ENCODE measurements at places on chromosomes 2 and 18.

- DNase-seq: no peak
Measured at GRCh38 chr2:230924470-230925341, at the start of gene GPR55. TSS of gene GPR55 (minus strand) at chr2:230925242. CDS start at chr2:230910962, 14,280 bp downstream.

DNA sequence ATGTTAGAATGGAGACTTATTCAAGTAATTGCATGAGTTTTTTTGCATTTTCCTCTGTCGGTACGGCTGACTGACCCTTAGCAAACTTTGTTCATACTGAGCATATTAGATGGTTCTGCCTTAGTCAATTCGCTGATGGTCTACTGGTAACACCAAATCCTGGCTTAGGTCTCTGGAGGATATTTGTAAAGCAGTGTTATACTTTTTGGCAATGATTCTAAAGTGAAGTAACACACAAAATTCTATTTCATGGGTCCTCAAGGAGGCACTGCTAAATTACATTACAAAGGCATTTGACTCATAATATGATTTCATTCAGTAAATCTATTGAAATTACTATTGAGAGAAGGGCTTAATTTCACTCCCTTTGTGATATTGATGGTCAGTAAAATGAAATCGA, 246.8 kb upstream of the RASGRP3 start:
- DNase-seq: no peak

GRCh38 chr2:188318161-188318749, 26.6 kb downstream of the GULP1 start:
- DNase-seq: no peak

- no peak for DNase-seq
Measured at GRCh38 chr18:79588636-79589481, 90.7 kb upstream of the CTDP1 start.

- DNase-seq: no peak
Measured at GRCh38 chr2:183998797-183999190, 599.5 kb upstream of the ZNF804A start.

GRCh38 chr2:98347298-98348065, 1.2 kb downstream of the CNGA3 start:
- no peak for DNase-seq

GRCh38 chr2:189157456-189157855, 22.1 kb downstream of the COL5A2 start:
- DNase-seq: no peak

GRCh38 chr2:190656301-190656700, 7.4 kb downstream of the NAB1 start:
- DNase-seq: no peak

GRCh38 chr2:64328415-64328722, 125.6 kb upstream of the LGALSL start:
- no peak for DNase-seq

- DNase-seq: no peak
Measured at GRCh38 chr2:124514236-124514635, 489.1 kb downstream of the CNTNAP5 start.

DNA sequence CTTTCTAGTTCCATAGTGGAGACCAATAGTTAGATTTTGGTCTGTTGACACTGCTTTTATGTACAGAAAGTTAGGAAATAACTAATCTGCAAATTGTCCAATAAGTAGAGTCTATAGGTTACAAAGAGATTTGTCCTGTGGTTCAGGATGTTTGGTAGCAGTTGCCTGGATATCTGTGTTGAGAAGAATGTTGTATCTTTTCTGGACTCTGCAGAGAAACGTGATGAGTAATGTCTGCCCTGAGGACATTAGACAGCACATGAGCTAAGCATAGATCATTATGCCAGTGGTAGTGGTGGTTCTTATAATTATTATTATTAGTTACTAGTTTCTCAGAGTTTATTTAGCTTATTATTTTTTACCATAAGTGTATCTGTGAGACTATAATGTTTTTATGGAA, 65.8 kb downstream of the ANKRD62 start:
- DNase-seq: no peak

DNA sequence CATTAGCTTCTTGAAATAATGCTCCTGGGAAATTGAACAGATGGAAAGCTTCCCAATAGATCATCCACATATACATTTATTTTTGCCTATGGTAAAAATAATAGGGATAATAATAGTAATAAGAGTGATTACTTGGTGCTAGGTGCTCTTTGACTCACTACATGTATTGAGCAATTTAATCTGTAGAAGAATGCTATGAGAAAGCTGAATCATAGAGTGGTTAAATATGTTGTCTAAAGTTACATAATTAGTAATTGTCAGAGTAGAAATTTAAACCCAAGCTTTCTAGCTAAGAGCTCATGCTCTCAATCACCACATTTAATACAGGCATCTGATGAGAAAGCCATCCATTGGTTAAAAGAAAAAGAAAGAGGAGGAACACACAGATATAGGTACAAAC, 590.5 kb upstream of the SLC8A1 start:
- no peak for DNase-seq

DNA sequence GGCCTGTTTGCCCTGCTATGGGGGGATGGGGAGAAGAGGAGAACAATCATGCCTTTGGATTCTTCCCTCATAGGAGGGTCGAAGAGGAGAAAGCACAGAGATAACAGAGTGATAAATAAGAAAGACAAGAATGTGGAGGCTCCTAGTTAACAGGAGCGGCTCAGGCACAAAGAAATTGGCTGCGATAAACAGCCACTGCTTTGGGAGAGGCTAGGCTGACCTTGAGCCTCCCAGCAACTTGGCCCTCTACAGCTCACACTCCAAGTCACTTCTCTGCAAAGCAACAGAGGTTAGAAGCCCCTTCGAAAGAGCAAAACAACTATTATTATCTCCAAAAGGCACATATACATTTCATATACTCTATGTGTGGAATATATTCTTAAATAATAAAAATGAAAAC, 69.5 kb downstream of the ZBTB7C start:
- no peak for DNase-seq

GRCh38 chr2:182077448-182078142, 91.9 kb downstream of the PPP1R1C start:
- DNase-seq: no peak

- DNase-seq: no peak
Measured at GRCh38 chr2:64770781-64771334, 117.1 kb upstream of the SERTAD2 start.

DNA sequence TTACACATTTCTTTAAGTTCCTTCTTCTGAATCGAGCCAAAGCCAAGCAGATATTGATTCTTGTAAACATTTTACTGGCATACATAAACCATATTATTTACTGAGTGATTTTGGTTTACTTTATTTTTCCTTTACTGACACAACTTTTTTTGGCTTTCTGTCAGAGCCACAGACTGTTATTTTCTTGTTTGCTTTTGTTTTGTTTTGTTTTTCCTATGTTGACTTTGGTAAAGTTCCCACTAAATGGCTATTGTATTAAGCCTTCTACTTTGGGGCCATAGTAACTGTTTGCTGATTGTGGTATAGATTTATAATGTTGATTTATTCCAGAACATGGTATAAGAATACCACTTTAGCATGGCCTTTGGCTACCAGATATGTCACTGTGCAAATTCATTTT, 419.4 kb downstream of the DCDC2C start:
- no peak for DNase-seq

GRCh38 chr2:15907461-15908324, 32.7 kb upstream of the MYCN start:
- no peak for DNase-seq

DNA sequence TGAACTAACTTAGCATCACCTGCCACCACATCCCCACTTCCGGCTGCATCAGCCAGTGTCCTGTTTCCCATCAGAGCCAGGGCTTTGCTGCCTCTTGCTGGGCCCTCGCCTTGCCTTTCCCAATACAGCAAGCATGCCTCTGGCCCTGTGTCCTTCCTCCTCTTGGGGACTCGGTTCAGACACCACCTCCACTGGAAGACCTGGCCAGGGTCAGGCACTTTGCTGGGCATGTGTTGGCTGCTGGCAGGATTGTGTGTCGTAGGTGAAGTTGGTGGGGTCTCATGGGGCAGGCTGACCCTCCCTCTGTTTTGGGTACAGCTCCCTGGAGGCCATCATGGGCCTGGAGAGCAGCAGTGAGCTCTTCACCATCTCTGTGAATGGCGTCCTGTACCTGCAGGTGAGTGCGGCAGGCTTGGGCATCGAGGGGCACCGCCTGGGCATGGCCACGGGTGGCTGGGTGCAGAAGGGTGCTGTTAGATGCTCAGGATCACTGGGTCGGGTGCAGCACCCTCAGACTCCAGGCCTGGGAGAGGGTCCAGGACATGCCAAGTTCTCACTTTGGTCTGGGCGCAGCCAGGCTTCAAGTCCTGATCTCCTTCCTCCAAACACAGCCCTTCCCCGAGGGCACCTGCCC, 6.6 kb downstream of the ERFE start:
- DNase-seq: no peak

DNA sequence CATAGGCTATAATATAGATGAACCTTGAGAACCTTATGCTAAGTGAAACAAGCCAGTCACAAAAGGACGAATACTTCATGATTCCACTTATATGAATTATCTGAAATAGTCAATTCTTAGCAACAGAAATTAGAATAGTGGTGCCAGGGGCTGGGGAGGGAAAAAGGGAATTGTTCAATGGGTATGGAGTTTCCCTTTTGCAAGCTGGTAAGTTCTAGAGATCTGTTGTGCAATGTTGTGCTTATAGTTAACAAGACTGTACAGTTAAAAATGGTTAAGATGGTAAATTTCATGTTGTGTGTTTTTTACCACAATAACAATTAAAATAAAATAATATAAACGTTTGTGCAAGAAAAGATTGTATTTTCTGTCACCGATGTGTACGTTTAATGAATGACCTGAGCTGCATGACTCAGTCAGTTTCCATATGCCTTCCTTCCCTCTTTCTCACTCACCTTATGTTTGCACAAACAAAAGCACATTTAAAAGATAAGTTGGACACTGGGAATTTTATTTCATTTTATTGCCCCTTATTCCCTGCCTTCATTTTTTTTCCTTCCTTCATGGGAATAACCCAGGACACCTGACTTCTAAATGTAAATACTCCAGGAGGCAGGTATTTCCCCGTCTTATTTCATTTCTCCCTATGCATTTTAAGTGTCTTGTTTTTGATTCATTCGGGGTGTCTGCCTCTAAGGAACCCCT, 143.7 kb upstream of the TTC39C start:
- DNase-seq: no peak

DNA sequence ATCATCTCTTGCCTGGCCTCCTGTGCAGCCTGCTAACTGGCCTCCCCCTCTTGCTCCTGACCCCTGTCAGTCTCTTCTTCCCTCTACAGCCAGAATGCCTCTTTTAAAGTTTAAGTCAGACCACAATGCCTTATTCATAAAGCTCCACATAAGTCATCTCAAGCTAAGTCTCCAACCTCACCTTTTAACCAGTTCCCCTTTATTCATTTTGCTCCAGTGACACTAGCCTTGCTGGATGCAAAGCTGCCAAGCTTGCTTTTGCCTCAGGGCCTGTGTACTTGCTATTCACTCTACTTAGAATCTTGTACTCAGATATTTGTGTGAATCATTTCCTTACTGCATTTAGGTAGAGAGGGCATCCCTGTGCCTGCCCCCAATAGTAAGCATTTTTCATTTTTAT, 180.9 kb downstream of the PDE1A start:
- DNase-seq: no peak

GRCh38 chr2:120224256-120224655, 1.1 kb upstream of the TMEM185B start:
- DNase-seq: no peak

DNA sequence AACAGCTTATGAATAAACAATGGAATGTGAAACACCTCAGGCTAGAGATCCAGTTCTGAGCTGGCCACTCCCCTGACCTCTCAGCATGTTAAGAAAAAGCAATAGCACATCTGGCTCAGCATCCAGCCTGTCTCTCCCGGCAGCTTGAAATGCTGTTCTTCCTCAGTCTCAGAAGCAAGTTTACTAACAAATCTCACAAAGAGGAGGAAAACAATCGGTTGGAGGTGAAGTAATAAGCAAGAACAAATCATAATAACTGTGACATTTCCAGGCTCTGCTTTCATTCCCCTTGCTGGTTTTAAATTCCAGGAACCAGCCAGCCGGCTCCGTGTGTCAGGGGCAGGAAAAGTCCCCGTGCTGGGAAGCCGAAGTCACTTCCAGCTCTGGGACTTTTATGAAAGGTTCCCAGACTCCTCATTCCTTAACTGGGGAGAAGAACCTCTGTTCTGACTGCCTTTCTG, 133.9 kb upstream of the ARL4C start:
- DNase-seq: no peak
